ENCODE measurements at places on chromosomes 4 and X.
A peak's percentile ranks its signal among the peaks of the same experiment; 100 is the strongest.

GRCh38 chrX:9392445-9392844 is 72.4 kb upstream of the TBL1X start:
- no peak for DNase-seq

GRCh38 chr4:82069883-82070638 is 303.7 kb downstream of the HNRNPD start:
- DNase-seq: no peak

- no peak for DNase-seq
Observed at GRCh38 chr4:28092610-28093009, 1232.0 kb downstream of the STIM2 start.

- DNase-seq: no peak
Observed at GRCh38 chr4:1395941-1396805, 10.1 kb downstream of the NKX1-1 start.

- DNase-seq: no peak
Observed at GRCh38 chr4:61400439-61401038, 200.4 kb downstream of the ADGRL3 start.

- no peak for DNase-seq
Observed at GRCh38 chr4:1446502-1447386, 40.5 kb upstream of the NKX1-1 start.

DNA sequence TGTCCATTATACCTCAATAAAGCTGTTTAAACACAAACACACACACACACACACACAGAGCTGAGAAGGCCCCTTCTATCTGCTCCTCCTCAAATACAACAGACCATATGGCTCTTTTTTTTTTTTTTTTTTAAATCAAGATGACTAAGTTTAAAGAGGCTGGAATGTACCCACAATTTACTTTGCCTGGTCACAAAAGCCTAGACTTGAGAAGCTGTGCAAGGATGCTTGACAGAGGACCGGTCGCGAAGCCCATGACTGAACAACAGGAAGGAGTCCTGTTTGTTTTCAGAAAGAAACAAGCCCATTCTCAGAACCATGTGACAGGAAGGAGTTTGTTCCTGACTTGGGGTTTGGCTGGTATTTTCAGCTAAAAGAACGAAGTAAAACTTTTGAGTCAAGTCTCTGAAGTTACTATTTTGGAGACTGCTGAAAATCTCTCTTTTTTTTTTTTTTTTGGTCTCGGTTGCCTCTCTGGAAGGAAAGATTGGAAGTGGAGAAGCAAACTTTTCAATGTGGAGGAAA is 650.9 kb upstream of the TENM3 start:
- DNase-seq: no peak

DNA sequence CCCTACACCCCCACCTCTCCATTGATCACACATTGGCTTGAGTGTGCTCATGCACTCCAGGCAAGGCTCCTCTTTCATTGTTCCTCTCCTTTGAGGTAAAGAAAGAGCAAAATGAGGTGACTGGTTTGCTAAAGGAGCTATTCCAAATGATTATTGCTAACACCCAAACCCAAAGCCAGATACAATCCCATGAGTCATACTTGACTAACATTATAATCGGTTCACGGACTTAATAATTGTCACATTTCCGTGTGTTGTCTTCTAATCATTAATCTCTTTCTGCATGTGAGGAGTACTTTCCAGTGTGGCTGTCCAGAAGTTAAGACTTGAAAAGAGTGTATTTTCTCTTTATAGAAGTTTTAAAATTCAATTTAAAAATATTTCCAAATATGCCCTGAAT is 174.3 kb upstream of the SFRP2 start:
- no peak for DNase-seq

DNA sequence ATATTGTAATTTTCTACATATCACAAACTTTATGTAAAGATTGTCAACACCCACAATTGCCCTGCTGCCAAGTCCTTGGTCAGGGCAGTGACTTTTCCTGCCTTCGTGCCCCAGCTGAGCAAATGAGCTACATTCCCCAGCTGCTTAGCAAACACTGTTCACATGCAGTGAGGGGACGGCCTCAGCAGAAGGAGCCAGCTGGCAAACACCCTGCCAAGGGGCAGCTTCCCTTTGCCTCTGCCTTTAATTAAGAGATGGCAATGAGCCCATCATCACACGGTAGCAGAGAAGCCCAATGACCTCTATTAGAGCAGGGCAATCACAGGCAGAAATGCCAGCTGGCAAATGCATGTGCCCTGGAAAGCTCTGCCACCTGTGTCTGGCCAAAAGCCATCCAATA is 253.4 kb downstream of the EPHA5 start:
- no peak for DNase-seq

DNA sequence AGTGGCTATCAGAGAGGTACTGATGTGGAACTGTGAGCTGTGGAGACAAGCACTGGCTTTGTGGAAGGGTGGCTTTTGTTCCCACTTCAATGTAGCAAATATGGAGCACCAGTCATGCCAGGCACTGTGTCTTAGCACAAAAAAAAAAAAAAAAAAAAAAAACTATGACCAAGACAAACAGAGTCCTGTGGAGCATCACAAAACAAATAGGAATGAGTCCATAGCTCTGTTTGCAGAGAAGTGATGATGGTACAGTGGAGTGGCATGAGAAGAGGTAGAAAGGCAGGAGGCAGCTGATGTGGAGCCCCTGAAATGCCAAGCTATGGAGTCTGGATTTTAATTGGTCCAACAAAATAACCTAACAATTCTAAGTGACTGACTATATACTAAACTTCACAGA is 116.9 kb downstream of the RAB28 start:
- no peak for DNase-seq

DNA sequence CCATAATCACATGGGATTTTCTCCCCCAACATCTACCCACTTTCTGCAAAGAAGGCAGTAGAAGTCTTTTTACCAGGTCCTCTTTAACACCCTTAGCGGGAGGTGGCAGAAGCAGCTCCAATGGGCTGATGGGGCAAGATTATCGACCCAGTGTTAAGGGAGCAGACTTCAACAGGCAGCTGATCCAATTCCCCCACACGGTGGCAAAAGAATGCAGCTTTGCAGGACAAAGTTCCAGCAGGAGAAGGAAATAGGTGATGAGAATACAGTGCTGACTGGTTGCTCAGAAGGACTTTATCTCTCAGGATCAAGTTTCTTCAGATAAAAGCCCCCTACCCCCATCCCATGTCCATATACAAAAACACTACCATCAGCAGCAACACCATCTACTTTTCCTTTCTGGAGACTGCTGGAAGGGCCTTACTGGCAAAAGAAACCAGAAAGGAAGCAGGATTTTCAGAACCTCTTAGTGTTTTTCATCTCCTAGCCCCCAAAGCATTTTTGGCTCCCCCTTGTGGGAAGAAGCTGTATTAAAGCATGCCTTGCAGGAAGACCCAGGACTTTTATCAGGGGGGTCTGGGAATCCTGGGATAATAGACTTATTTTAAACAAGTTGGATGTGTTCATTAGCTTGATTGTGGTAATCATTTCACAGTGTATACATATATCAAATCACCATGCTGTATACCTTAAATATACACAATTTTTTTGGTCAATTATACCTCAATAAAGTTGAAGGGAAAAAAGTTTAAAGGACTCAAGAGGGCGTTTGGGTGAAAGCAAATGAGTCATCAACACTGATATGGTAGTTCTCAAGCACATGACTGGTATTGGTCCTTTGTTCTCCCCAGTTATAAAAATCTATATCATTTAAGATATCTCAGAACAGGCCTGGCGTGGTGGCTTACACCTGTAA is 146.4 kb downstream of the GPC3 start:
- no peak for DNase-seq

DNA sequence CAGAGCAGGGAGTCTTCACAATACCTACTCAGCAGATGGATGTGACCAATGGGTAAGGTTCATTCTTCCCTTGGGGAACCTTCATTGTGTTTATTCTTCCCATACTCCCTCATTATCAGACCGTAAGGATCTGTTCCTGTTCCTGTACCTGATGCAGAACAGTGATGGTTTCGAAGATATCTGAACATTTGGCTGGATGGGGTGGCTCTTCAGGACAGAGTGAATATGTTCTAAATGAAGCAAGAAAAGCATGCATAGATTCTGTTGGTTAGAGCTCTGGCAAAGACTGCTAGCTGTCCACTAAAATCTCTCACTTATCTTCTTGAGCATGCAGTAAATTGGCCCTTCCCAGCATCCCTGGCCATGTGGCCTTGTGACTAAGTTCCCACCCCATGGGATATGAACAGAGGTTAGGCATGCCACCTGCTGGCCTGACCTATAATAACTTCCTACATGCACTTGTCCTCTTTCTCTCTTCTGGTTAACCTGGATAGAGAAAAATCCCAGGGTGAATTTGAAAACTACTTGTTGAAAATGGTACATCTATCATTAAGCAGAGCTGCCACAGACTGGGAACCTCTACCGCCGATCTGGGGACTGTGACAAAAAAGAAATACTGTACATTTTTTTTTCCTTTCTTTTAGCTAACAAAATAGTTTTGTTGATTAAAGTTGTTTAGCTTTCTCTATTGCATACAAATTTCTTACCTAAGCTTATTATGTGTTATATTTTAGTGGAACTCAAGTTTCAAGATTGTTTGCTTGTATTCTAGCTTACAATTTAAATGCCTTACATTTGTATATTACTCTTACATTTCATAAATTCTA is 60.0 kb upstream of the BANK1 start:
- DNase-seq: peak; percentile 55

- no peak for DNase-seq
Observed at GRCh38 chr4:38343608-38344007, 320.4 kb upstream of the KLF3 start.

DNA sequence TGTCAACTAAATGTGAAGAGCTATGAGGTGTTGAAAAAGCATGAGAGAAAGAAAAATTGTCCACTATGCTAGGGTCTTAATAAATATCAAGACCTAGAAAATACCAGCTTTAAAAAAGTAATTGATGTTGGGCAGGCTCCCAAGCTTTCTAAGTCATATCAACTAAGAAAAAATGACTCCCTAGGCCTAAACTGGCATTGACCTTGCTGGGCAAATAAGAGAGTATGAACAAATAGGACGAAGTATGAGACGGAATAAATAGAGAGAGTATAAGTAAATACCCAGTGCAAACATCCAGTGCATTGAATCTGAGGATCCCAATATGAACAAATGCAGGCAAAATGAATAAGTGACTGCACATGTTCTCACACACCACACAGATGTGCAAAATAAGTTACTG is 3.2 kb downstream of the KDR start:
- no peak for DNase-seq

DNA sequence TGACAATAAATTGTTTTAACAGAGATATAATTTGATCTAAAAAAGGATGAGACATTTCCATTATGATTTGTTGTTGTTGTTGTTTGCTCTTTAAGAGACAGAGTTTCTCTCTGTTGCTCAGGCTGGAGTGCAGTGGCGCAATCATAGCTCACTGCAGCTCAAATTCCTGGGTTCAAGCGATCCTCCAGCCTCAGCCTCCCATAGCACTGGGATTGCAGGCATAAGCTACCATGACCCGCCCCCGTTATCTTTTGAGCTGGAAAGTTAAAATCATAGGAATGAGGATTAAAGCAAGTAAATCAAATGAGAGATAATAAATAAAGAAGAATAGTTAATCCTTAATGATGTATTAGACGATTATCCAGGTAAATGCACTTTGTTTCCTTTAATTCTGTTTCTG is 224.4 kb upstream of the SMIM31 start:
- no peak for DNase-seq

GRCh38 chrX:34638116-34638515 is 19.0 kb downstream of the TMEM47 start:
- no peak for DNase-seq

DNA sequence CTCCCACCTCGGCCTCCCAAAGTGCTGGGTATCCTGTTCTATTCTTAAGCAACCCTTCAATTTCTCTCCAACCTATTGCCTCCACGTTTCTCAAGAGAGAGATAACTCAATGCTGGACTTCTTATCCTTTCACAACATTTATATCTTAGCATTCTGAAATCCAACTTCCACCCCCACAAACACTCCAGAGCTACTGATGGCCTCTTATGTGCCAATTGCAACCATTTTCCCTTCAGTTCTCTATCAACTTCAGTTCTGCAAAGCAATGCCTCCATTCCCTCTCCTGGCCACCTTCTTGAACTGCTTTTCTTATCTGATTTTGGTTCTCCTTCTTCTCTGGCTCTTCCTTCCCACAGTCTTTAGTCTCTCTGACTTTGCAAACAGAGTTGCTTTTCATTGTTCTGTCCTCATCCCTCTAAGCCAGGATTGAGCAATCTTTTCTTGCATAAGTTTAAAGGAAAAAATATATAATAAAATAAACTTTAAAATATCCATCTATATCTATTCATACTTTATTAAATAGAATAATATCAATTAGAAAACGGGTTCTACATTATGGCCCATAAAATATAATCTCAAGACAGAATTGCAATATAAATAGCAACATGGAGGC is 3.6 kb upstream of the STBD1 start:
- DNase-seq: no peak

DNA sequence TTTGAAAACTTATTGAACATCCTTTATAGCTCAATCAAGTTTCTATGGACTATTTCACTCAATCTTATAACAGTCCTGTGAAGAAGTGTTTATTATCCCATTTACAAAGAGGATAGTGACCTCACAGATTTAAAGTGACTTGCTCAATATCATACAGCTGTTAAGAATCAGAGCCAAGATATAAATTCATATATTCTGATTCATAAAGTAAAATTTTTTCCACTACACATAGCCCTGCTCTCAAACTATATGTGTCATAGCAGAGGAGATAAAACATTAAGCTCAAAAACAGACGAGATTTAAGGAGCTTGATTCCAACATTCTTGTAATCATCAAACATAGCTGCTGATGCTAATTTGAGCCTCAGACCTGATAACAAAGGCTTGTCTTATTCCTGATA is 226.8 kb downstream of the CAMK2D start:
- DNase-seq: no peak

DNA sequence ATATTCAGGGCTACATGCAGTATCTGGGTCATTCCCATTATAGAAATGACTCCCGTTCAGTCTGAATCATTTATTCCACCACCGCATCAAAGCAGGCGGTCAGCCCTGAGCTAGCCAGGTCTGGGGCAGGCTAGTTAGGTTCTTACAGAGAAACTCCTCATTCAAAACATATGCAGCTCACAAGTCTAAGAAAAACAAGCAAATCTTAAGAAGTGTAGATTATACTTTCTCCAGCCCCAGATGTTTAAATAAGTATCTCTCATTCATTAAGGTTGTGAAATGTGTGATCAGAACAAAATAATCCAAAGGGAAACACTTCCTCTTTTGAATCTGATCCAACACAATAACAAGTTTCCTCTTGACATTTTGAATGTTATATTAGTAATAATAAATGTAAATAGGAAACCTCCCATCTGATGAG is 441.9 kb downstream of the INPP4B start:
- DNase-seq: no peak

DNA sequence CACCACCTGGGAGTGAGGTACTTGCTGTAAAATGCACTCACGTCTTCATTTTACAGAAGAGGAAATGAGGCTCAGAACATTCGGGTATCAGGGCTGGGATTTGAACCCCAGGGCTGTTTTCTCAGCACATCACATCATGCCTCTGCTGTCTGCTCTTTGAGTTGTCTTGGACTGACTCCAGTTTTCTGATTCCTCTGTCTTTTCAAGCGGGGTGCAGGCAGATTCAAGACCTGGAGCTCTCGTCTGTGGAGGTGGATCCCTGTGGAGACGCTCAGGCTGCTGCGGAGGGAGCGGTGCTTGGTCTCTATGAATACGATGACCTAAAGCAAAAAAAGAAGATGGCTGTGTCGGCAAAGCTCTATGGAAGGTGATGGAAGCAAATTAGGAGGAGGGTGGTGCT is 6.3 kb downstream of the LAP3 start:
- no peak for DNase-seq

Data from CD4-positive, alpha-beta T cell (primary cell).